Caki2 (cell line): ENCODE measurements at places on chromosomes 1 and 21. TPM values are rescaled to one million over a fixed set of nuclear protein-coding genes. Genes with fewer than 3 reads are reported as not detected.

DNA sequence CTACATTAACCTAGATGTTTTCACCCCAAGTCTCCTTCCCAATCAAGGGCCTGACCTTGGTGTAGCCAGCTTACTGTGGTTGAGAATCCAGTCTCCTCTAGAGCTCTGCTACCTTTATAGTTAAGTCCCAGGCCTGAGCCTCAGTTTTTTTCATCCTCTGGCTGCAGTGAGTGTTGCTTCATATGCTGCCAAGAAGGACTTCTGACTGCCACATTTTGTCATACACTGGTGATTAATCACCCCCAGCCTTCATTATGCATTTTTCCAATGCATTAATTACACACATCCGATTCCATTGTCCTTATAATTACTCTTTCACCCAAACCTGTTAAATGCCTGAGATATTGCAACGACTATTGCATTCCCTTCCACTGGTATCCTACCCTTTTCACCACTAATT is 66.3 kb upstream of the FGGY start:
- no peak for DNase-seq

- no peak for DNase-seq
Observed at GRCh38 chr21:17693801-17694200, 81.1 kb upstream of the BTG3 start.

Gene C1orf53
- 3.9 and 14.0 TPM in 2 replicates for total RNA-seq

- no peak for DNase-seq
Observed at GRCh38 chr1:11176081-11176706, 13.0 kb upstream of the ANGPTL7 start.

GRCh38 chr21:16342932-16343331 is 613.1 kb downstream of the USP25 start:
- DNase-seq, result no peak

DNA sequence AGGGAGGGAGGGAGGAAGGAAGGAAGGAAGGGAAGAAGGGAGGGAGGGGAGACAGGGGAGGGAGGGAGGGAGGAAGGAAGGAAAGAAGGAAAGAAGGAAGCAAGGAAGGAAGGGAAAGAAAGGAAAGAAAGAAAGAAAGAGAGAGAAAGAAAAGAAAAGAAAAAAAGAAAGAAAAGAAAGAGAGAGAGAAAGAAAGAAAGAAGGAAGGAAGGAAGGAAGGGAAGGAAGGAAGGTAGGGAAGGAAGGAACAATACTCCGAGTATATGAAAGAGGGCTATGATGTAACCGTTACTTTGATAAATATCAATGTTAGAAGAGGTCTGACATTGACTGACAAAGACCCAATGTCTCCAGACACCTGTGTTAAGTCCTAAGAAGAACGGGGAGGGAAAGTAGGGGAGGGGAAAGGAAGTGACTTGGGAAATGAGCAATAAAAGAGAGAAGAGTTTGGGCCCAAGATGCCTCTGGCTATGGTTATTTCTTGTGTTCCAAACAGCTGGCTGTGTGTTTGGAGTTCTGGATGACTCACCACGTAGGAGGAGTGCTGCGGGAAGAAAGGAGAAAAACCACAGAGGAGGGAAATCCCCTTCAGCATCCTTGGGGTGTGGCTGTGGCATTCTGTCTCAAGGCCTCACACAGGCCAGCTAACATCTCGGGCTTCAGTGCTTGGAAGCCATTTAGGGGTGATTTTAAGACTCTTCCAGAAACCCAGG is 37.0 kb upstream of the RXRG start:
- peak; percentile 68 for DNase-seq

Gene CCDC181
- not detected in 2 replicates for total RNA-seq

DNA sequence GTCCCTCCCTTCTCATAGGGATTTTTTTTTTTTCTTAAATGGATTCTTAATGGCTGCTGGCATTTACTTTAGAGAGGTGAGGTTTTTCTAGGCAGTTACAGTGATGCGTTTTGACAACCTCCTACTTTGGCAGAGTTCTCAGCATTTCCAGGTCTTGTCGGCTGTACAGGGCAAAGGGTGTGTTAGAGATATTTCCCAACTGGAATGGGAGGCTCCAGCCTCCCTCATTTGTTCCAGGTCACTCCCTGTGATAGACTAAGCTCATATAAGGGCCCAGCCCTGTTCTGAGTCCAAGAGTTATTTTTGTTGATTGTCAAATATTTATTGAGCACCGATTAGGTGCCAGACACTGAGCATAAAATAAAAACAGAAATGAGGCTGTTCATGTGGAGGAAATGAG is 7.6 kb upstream of the XKR8 start:
- no peak for DNase-seq

DNA sequence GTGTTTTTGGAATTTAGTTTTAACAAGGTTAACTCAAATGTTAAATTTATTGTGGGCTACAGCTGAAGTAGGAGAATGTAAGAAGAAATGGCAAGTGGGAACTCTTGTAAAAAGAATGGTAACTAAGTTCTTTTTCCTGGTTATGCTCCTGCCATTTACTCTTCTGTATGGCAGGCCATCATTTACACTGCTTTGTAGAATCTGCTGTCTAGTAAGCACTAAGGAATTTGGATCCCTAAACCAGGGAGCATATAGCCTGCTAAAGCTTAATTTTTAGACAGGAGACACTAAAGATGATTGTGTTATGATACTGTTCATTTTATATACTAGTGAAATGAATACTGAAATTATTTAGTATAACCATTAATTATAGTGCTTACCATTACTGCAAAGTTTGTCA is 85.3 kb downstream of the CAMTA1 start:
- no peak for DNase-seq

DNA sequence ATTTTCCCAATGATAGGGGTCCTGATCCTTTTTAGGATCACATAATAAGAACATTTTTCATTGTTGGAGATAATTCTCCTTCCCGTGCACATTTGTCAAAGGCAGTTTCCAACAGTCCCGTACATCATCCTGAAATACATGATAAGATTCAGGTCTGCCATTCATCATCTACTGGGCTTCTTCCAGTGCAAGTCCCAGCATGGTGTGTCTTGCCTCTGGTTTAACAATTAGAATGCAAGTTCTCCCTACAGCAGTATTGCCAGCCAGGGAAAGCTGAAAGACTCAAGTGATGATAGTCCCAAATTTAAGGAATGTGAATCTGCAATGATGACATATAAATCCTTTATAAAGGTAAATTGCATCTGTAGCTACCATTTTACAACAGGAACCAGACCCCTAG is 146.2 kb downstream of the DAB1 start:
- DNase-seq, result no peak

DNA sequence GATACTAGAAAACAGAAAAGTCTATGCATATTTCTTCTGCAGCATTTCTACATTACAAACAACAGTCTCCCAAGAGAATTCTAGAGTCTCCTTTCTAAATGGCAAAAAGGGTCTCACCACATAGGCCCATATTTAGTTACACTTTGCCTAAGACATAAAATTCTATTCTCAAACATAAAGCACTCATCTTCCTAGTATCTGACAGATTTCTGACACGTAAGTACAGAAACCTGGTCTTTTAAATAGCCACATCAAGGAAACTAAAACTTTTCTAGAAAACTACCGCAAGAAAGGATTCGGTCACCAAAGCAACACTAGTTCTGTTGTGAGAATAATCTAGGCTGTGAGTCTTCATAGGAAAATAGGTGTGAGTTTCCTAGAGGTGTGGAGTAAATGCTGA is 33.6 kb upstream of the CTSK start:
- DNase-seq, result no peak

DNA sequence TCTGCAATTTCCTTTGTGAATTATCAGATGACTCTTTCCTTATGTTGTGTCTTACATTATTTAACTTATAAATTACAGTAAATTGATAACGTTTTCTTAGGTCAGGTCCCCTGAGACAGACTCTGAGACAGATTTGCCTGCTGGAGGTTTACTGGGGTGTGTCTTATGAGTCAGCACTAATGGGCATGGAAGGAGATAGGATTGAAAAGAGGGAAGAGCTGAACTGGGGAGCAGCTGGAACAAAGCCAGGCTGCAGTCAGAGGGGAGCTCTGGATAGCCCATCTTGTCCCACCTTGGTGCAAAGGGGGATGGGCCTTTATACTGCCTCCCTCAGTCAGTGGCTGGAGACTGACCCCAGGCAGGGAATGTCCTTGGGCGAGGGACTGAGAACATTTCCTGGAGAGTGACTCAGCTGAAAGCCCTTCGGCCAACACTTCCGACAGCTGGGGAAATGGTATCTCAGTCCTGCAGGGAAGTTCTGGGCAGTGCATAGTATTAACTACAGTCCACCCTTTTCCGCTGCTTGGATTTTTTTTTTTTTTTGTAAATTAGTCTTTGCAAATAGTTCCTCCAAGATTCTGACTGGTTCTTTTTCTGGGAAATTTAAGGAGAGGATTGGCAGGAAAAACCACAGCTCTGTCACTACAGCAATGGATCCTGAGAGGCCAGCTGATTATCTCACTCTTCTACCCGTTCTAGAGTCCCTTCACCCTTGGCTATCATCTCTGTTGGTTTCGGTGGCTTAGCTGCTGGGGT is 39.1 kb upstream of the CDC42BPA start:
- peak; percentile 81 for DNase-seq

Gene PDZK1IP1
- total RNA-seq, result 335 and 371 TPM in 2 replicates

DNA sequence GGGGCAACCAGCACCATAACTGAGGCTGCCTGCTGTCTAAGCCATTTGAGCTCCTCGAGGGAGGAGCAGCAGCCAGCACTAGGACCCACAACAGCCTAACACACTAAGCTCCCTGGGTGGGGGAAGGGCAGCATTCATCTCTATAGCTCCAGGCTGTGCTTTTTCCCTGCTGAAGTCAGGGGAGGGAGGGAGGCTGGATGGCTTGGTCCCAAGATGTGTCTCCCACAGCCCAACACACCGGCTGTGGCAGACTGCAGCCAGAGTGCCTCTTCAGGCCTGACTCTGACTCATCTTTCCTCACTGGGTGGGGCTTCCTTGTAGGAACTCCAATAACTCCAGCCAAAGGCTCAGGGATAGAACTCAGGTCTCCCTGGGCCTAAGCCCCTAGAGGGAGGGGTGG is 296.3 kb downstream of the PRDM2 start:
- no peak for DNase-seq

DNA sequence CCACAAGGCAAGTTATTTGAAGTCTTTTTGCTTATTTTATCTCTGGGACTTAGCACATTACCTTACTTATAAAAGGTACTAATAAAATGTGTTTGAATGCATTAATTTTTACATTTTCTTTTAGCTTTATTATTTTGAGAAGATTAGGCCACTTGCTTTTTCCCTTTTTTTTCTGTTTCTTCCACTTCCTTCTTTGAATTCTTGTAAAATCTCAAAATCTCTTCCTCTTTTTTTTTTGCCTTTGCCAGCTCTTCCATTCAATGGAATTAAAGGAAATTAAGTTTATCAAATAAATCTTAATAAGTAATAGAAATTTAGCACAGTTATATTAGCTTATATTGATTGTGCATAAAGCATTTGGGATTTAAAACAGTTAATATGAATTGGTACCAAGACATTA is 260.9 kb downstream of the SRGAP2C start:
- DNase-seq, result no peak

DNA sequence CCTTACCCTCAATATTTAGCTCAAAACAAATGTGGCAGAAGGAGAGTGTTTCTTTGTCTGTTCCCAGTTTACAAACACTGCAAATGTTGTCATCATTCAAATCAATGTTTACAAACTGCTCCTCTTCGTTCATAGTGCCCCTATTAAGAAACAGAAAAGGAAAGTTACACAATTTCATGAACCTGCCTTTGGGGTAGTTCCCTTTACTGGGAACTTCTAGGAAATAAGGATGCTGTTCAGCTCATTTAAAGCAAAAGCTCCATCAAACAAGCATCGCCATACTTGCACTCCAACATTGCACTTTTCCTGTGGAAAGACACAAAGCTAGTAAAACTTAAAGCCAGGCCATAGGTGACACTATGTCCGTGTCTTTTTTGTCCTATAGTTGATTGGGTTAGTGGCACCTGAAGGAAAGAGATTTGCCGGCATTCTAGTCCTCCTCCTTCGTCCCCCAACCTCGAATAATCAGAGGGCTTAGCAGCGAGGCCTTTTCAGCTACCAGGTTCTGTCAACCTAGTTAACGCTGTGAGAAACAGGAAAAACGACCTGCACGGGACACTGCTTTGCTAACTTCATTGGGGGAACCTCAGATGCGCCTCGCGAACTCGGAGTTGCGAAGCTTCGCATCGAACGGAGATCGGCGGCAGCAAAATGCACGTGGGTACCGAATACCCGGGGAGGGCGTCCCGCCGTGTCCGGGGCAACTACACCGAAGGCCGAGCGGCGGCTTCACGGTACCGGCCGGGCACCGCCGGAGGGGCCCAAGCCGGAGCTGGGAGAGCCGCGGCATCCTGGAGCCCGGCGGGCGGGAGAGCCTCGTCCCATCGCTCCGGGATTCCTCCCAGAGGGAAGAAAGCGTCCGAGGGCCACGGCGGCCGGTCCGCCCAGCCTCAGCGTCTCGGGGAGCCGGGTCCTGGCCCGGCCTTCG is 706 bp downstream of the C21orf91 start:
- DNase-seq, result peak; percentile 41

Gene ZC3H12A
- 4.2 and 6.2 TPM in 2 replicates for total RNA-seq

Gene KIAA0040
- 0.98 and 2.0 TPM in 2 replicates for total RNA-seq

DNA sequence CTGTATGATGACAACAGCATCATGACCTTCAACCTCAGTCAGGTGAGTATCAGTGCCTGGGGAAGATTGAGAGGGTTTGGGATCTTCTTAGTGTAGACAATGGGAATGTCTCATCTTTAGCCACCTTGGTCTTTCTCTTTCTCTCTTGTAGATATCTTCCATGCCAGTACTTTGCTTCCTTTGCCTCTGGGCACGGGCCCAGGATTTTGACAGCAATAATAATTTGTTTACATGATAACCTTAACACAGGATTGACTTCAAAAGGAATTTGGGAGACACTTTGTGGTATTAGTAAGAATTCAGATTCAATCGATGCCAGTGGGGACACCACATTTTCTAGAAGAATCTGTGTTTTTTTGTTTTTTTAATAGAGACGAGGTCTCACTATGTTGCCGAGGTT is 12.1 kb upstream of the PIGV start:
- no peak for DNase-seq

- no peak for DNase-seq
Observed at GRCh38 chr1:46400421-46400820, 6.3 kb downstream of the FAAH start.

GRCh38 chr1:245365095-245366020 is 210.6 kb downstream of the KIF26B start:
- DNase-seq, result no peak

- DNase-seq, result no peak
Observed at GRCh38 chr1:238281418-238281817, 390.7 kb upstream of the ZP4 start.

- peak; percentile 31 for DNase-seq
Observed at GRCh38 chr1:160007577-160008200, 24.1 kb downstream of the PIGM start.

GRCh38 chr1:175553280-175553679 is 190.1 kb downstream of the TNR start:
- DNase-seq, result no peak

GRCh38 chr1:19979494-19979977 is at the start of gene PLA2G2A:
Gene PLA2G2A, minus strand, starts transcription at chr1:19979618. Its CDS starts 845 bp downstream, at chr1:19978773.
- no peak for DNase-seq

DNA sequence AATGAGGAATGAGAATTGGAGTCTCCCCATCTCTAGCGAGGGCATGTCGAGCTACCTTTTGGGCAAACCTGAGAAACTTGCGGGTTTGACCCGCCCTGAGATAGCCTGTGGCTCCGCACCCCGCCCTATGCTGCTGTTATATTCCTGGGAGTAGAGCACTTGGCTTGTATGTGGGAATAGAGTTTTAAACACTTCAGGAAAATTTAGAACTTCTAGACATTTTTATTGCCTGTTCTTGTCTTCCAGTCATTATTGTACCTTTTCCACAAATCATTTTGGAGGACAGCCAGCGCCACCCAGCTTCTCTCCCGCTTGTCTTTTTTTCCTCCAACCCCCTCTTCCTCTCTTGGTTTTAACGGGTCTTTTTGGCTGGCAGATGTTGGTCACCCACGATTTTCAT is 738 bp downstream of the GNPAT start:
- DNase-seq, result peak; percentile 30
